Sciatic nerve (tissue), 2 donors: ENCODE measurements at places on chromosomes 13 and 19. TPM values are rescaled to one million over a fixed set of nuclear protein-coding genes. Genes with fewer than 3 reads are reported as not detected.

COPE gene
- total RNA-seq, result 104 TPM

TNNI3 gene
- not detected for total RNA-seq

OR7A5 gene
- total RNA-seq, result 0.22 TPM

CLDND2 gene
- 2.4 TPM for total RNA-seq

TJP3 gene
- 2.1 TPM for total RNA-seq

SRRM5 gene
- 0.58 TPM for total RNA-seq

GRCh38 chr19:31979362-31979761, 366.0 kb upstream of the ZNF507 start:
- no peak for DNase-seq

DNA sequence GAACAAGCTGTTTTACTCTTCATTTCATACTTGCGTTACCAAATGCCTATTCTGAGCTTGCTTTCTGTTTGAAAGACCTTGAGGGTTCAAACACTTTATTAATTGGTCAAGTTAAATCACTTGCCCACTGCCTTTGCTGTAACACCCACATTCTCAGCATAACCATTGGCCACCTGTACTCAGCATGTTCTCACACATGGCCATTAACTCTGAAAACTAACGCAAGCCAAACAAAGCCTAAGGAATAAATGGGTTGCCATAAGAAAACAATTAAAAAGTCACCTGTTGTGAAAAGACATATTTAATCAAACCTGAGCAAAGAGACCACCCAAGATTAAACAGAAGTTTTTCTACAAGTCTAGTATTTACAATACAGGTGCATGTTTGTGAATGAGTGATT, 517.2 kb upstream of the SPRY2 start:
- DNase-seq, result no peak

DNA sequence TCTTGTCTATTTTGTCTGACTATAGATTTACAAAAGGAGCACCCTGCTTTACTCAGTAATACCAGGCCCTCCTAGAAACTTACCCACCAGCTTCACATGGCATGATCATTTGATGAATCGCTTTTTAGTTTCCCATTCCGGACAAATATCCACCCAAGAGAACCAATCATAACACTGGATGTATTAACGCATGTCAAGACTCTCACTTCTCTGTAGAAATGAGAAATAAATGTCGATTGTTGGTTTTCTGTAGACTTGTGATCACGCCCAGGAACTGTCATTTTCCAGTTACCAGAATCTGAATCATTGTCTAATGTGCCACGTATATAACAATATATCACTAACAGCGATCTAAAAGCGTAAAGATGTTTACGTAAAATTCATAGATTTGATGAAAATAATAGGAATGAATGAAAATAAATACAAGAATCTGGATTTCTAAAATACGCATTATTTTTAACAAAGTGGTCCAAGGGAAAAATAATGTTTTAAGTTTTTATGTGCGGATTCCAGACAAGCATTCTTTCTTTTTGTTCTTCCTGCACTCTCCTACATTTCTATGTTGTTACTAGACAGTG, 14.0 kb downstream of the CDX2 start:
- DNase-seq, result no peak

DNA sequence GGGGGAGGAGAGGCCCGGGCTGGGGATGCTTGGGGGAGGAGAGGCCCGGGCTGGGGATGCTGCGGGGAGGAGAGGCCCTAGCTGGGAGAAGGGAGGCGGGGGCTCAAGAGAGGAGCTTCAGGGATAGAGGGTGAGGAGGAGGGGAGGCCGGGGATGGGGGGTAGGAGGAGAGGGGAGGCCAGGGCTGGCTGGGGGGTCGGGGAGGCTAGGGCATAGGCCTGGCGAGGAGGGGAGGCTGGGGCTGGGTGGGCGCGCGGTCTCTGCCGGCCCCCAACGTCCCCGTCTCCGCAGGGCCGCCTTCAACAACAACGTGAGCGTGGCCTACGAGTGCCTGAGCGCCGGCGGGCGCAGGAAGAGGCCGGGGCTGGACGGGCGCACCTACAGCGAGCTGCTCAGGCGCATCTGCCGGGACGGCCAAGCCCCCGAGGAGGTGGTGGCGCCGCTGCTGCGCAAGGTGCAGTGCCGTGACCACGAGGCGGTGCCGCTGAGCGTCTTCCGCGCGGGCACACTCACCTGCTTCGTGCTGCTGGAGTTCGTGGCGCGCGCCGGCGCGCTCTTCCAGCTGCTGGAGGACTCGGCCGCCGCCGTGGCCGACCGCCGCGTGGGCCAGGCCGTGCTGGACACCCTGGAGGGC, 11.4 kb downstream of the TPGS1 start:
- DNase-seq, result no peak

DNA sequence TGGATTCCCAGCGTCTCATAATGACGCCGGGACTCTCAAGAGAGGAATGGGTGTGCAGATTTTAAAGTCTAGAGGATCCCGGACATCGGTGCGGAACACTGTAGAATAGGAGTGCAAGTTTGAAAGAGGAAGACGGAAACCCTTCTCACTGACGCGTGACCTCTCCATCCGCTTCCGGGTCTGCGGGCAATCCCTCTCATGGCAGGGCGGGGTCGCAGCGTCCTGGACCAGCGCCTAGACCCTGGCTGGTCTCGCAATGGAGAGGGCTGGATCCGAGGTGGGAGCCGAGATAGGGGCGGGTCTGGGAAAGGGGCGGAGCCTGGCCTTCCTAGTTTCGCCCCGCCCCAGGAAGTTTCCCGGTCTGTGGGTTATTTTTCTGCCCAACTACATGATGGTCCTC, 4.6 kb upstream of the ZNF845 start:
- peak; percentile 79 for DNase-seq

DNA sequence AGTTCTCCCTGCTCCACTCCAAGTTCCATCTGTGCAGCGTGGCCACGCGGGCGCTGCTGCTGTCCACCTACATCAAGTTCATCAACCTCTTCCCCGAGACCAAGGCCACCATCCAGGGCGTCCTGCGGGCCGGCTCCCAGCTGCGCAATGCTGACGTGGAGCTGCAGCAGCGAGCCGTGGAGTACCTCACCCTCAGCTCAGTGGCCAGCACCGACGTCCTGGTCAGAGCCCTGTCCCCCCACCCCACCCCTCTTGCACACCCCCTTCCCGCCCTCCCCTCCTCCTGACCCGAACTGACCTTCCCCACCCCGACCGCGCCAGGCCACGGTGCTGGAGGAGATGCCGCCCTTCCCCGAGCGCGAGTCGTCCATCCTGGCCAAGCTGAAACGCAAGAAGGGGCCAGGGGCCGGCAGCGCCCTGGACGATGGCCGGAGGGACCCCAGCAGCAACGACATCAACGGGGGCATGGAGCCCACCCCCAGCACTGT, 11.6 kb downstream of the FUZ start:
- no peak for DNase-seq

DNA sequence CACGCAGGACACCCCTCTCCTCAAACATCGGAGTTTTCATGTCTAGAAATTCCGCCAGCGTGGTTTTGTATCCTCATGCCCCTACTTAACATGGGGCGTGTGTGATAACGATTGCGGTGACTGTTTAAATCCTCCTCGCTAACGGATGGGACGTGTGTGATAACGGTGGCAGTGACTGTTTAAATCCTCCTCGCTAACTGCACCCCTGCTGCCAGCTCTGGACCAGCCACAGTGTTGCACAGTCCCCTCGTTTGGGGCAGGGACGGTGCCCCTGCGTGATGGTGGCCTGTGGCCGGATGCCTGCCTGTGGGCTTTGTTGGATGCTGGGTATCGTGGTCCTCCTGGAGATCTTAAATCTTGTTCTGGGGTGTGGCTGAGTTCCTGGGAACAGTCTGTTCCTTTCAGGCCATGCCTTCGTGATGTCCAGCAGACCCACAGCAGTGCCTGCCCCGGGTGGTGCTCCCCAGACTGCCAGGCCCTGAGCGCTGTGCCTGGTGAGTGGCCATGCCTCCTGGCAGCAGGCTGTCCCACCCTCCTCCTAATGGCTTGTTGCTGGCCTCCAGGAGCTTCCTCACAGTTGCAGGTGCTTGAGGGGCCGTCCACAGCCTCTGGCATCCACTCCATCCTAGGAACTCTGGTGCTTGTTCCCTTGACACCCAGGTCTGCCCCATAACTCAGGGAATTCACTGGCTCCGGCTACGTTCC, 122.5 kb upstream of the MCF2L start:
- peak; percentile 40 for DNase-seq

DNA sequence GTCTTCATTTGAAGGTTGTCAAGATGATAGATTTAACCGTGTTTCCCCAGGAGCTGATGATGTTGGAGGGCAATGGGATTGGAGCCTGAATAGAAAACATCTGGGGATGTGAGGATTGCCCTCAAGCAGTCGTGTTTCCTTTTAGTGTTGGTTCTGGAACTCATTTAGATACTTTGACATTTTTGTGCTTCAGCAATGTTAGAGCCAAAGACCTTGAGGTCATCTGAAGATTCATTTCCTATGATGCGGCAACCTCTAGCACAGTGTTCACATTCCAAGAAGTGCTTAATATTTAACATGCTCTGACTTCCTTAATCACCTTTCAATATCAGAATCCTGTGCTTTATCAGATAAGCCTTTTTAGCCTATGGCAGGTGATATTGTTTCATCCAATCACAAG, 82.7 kb downstream of the SLC10A2 start:
- DNase-seq, result no peak

DNA sequence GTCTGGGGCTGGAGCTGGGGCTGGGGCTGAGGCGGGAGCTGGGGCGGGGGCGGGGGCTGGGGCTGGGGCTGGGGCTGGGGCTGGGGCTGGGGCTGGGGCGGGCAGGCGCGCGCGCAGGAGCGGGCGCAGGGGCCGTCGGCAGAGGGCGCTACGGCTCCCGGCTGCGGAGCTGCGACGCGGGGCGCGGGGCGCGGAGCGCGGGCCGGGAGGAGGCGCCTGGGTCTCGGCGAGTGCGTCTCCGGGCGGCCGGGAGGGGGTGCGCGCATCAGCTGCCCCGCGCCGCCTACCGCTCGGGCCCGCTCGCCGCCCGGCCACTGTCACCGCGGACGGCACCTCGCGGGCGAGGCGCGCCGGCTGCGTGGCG, 422 bp upstream of the MTUS2 start:
- DNase-seq, result no peak

GRCh38 chr13:69955271-69955670, 152.4 kb upstream of the ATXN8OS start:
- DNase-seq, result no peak

DNA sequence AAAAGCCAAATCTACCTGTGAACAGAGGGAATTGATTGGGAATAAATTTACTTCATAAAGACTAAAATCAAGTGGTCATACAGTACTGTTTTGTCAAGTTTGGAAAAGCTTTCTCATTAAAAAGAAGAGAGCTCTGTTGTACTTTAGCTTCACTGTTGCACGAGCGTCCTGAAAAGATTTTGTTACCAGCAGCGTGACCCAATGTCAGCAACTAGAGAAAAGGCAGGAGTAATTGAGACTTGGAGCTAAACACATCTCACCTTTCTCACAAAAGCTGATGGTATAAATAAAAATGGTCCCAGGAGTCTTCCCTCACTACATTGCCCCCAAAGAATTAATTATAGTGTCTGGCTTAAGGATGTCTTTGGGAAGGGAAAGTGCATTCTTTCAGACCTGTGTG, 613.7 kb downstream of the OLFM4 start:
- no peak for DNase-seq

- no peak for DNase-seq
Measured at GRCh38 chr13:108833531-108833930, 204.1 kb downstream of the MYO16 start.

- no peak for DNase-seq
Measured at GRCh38 chr19:11971041-11971440, 6.2 kb downstream of the ZNF763 start.

DNA sequence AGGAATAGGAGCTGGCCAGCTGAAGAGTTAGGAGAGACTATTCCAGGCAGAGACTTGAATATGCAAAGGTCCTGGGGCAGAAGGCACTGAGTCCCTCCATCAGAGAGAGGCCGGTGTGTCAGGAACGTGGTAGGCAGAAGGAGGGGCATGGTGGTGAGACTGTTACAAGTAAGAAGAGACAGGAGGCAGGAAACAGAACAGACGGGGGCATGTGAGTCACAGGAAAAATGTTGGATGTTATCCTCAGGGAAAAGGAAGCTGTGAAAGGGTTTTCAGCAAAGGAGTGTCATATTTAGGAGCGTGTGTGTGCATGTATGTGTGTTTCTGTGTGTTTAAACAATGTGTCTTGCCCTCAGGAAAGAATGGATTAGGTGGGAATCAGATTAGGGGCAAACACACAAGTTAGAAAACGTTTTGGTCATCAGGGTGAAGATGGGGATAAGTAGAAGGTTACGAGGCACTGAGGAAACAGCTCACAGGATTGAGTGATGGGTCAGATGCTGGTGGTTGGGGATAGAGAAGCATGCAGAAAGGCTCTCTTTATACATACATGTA, 1.1 kb downstream of the EDDM13 start:
- DNase-seq, result no peak

DNA sequence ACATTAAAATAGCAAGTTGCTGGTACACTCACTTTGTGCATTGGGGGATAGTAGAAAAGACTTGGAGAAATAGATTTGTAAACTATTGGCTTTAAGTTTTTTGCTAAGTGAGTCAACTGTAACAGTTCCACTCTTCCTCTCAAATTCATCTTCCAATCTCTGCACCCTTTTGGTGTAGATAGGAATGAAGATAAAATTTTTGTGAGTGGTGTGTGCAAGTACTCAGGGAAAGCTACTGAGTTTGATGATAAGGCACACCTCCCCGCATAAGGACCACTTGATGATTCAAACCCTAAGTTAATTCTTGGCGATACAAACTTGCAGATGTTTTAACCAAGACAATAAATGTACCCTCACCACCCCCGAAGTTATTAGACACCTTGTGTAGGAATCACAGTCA, 168.3 kb upstream of the SLITRK1 start:
- no peak for DNase-seq

DNA sequence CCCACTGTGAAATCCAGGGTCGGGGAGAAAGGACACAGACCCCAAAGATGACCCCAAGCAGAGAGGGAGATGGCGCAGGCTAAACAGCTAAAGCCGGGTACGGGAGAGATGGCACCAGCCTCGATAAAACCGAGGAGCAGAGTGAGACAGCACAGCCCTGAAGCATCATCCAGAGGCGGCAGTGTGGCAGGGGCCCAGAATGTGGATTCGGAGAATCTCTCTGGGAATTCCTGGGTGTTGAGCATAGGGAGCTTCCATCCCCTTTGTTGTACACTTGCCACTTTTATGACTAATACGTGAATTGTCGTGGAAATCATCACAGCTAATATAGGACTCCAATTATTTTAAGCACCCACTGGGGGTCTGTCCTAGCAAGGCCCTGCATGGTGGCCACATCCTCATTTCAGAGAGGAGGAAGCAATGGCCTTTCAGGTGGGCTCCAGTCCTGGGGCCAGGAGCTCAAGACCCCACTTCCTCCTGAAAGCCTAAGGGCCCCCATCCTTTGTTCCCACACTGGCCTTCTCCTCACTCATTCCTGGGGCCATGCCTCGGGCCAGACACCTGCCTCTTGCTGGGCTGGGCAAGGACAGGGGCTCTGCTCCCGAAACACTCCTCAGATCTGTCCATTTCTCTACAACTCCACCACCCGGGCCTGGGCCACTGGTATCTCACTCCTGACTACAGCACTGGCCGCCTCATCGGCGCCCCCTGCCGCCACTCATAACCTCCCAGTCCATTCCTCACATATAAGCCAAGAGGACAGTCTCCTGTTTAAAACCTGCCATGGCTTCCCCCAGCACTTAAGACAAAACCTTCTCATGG, 29.3 kb upstream of the ATP1A3 start:
- no peak for DNase-seq
